ENCODE measurements at places on chromosomes 11 and 22.

DNA sequence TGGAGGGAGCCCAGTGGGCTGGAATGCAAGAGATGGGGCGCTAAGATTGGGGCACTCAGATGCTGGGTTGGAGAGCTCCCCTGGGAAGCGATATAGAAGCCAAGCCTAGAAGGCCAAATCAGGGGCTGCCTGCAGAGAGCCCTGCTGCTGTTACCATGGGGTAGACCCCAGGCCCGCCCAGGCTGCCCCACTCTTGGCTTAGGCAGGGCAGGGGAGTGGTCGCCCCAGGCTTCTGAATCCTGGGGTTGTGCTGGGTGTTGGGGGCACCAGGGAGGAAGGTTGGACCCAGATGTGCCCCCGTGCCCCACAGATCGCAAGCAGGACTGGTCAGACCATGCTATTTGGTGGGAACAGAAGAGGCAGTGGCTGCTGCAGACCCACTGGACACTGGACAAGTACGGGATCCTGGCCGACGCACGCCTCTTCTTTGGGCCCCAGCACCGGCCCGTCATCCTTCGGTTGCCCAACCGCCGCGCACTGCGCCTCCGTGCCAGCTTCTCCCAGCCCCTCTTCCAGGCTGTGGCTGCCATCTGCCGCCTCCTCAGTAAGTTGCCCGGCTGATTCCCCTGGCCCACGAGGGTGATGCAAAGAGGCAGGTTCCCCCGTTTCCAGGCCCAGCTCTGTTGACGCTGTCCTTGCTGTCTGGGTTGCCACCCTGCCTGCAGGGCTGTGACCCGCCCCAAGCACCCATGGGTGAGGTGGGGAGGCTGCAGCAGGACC lies 3.9 kb downstream of the FERMT3 start:
- DNase-seq: no peak

DNA sequence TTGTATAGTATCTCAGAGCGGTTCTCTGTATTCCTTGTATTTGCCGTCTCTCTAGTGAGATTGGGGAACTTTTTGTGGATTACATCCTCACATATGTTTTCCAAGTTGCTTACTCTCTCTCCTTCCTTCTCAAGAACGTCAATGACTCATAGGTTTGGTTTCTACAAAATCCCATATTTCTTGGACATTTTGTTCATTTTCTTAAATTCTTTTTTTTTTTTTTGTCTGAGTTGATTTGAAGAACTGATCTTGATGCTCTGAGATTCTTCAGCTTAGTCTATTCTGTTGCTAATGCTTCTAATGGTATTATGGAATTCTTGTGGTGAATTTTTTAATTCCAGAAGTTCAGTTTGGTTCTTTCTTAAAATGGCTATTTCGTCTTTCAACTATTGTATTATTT lies 28.4 kb upstream of the SLN start:
- DNase-seq: no peak

DNA sequence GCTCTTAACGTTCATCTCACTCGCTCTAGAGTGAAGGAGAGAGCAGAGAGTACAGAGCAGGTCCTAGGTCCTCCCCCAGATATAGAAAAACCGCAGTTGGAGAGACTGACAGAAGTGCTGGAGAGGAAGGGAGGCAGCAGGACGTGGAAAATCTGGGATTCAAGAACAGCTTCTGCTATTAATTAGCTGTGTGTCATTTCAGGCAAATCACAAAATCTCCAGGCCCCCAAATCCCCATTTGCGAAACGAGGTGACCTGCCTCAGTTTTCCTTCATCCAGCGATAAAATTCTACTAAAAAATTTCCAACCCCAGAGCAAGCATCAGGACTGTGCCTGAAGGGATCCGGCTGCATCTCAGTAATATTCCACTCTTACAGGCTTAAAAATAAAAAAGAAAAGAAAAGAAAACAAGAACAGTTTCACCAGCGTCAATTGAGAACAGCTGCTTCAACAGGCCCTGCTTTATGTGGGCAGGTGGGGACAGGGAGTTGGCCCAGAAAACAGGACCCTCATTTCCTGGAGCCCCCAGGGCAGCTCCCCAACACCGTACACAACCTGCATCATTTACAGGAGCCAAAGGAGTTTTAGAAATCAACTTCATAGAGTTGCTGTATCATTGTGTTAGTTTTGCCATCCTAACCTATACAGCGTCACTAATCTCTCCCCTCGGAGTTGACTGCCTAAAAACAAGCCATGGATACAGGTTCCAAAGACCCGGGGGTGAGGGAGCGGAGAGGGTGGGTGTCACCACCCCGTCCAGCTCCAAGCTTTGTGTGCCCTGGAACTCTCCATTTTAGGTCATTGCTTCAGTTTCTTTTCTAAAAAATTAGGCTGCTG lies 2.3 kb upstream of the MALAT1 start:
- peak; percentile 34 for DNase-seq

- DNase-seq: no peak
These were observed 194.0 kb downstream of the CASP12 start for GRCh38 chr11:104704146-104704830.

GRCh38 chr11:1343391-1344055 lies 34.1 kb upstream of the TOLLIP start:
- no peak for DNase-seq

GRCh38 chr22:45248832-45249561 lies 8.3 kb upstream of the KIAA0930 start:
- DNase-seq: no peak

Data from adrenal gland (tissue), 19 donors.